Muscle of arm (tissue), 14 donors: ENCODE measurements at places on chromosomes 7 and 10.

GRCh38 chr7:101411508-101411874, 48.8 kb downstream of the COL26A1 start:
- no peak for DNase-seq

GRCh38 chr10:77881222-77881621, 45.3 kb downstream of the DLG5 start:
- no peak for DNase-seq

GRCh38 chr7:55475855-55476803, 96.2 kb downstream of the VOPP1 start:
- no peak for DNase-seq

DNA sequence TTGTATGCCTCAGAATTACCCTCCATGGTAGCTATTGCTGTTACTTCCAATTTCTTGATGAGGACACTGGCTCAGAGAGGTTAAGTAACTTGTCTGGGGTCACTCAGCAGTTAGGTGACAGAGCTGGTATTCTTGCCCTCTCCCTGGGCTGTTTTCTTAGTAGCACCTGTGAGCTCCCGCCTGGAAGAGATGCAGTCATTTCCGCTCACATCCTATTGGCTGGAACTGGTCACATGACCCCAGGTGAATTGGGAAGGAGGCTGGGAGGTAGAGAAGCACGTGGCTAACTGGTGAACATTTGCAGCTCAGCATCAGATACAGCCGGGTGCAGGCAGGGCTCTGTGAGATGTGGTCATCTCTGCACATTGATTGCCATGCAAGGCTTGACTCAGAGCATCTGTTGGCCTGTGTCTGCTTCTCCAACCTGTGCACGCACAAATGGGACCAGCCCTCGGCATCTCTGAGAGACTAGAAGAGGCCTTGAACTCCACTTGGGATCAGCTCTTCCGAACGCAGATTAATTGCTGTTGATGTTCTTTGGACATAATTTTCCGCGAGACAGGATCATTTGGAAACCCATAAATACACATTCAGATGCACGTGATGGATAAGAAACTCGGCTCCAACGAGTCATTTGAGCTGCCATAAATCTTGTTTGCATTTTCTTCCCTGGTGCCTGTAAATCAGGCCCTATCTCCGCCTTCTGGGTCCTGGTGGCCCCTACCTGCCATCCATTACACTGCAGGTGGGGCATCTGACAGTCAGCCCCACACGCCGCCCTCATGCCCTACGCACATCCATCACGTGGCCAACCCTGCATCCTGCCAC, 42.8 kb downstream of the MYL10 start:
- DNase-seq, result no peak

DNA sequence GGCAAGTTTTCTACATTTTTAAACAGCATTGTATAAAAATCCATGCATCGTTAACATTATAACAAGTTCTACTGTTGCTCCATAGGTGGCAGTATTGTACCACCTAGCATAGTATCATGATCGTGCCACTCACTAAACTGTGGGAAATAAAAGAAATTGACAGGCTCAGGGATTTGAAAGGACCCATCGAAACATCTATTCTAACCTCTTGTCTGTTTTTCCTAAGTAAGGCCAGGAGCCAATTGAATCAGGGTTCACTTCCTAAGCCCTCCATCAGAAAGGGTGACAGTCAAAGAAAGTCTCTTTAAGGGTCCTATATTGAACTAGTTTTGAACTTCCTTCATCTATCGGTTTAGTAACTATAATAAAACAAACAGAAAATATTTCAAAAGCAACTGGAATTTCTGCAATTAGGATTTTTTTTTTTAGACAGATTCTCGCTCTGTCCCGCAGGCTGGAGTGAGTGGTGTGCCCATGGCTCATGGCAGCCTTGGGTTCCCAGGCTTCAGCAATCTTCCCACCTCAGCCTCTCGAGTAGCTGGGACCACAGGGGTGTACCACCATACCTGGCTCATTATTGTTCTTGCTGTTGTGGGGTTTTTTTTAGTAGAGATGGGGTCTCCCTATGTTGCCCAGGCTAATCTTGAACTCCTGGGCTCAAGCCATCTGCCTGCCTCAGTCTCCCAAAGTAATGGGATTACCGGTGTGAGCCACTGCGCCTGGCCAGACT, 9.4 kb downstream of the HACD1 start:
- DNase-seq, result peak; percentile 51

DNA sequence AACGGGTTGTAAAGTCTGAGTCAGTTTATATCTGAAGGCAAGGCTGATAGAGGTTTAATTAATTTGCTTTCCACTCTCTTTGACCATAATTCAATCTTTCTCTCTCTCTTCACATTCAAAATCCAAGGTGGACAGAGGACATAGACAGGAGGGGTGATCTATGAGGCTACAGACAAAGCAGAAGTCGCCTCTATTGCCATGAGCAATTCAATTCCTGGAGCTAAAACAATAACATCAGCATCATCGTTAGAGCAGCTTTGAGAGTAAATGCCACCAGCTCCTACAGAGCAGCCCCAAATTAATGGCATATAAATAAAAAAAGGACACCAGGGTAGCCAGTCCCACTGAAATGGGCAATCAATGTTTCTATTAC, 93.2 kb downstream of the DGKI start:
- no peak for DNase-seq

- DNase-seq, result no peak
Measured at GRCh38 chr10:89203237-89203636, 3.9 kb downstream of the CH25H start.
